Activated CD8-positive, alpha-beta T cell treated with anti-CD3 and anti-CD28 coated beads for 36 hours (primary cell): ENCODE measurements at places on chromosomes 6 and 20. TPM values are rescaled to one million over a fixed set of nuclear protein-coding genes. Genes with fewer than 3 reads are reported as not detected.

SLC25A27 gene
- total RNA-seq: 0.85 TPM

DNA sequence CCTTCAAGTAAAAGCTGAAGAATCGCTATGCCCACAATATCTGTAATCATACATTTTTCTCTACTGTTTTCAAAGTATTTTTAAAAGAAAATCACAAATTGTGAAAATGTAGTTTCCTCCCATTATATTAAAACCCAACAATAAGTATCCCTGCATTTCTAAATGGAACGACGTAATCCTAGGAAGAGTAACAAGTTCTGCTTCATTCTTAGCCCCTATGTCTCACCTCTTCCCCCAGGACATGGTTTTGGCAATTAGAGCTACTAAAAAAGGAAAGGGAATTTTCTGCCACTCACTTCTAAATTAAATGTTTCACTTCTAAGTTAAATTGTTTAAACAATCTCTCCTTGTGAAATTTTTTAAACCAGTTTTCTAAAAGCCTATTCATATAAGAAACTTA is 47.4 kb downstream of the TBPL1 start:
- H3K4me1 ChIP-seq: no peaks in the 10 kb centered on the region
- H3K27me3 ChIP-seq: peaks cover 8% of the 10 kb centered on the region
- H3K36me3 ChIP-seq: no peaks in the 10 kb centered on the region
- no peak overlapping the region for H3K27ac ChIP-seq

DNA sequence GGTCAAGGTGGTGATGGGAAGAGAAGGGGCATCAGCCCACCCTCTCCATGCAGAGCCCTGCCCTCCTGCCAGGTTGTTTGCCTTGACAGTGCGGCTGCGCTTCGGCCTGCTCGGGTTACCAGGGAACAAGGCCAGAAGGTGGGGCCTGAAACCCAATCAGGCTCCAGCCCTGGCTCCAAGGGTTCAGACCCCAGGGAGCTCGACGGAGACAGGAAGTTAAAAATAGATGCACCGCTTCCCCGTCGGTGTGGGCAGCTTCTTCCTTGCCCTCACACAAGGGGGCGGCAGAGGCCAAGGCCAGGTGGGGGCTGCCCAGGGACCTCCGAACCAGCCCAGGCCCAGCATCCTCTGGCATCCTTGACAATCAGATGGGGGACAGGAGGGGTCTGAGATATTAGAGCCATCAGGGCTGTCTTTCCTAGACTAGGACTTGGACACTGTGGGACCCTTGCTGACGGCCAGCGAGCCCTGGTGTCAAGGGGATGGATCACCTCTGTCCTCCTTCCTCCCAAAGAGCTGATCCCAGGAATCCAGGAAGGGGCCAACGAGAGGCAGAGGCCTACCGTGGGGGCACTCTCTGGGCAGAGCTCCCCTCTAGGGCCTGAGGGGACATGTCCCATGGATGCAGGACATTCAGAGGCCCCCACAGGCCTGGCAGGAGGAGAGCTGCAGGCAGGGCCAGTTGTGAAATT is 65.2 kb downstream of the RIPOR3 start:
- no peaks in the 10 kb centered on the region for H3K36me3 ChIP-seq
- DNase-seq: peak; percentile 53
- no peak overlapping the region for H3K4me3 ChIP-seq
- no peaks in the 10 kb centered on the region for H3K27me3 ChIP-seq
- no peak overlapping the region for H3K27ac ChIP-seq

- DNase-seq: no peak
- no peaks in the 10 kb centered on the region for H3K36me3 ChIP-seq
- H3K27me3 ChIP-seq: peaks cover 57% of the 10 kb centered on the region
- peaks cover 25% of the 10 kb centered on the region for H3K4me1 ChIP-seq
- no peak overlapping the region for H3K4me3 ChIP-seq
Measured at GRCh38 chr6:75201021-75201420, 4.8 kb downstream of the COL12A1 start.

GRCh38 chr6:119264854-119265397 is 84.6 kb downstream of the MAN1A1 start:
- no peak for DNase-seq
- no peak overlapping the region for H3K27ac ChIP-seq
- H3K27me3 ChIP-seq: no peaks in the 10 kb centered on the region
- peaks cover 29% of the 10 kb centered on the region for H3K36me3 ChIP-seq

GRCh38 chr6:57307850-57308249 is 9.6 kb upstream of the PRIM2 start:
- H3K27me3 ChIP-seq: peaks cover 10% of the 10 kb centered on the region
- H3K27ac ChIP-seq: no peak overlapping the region
- H3K36me3 ChIP-seq: no peaks in the 10 kb centered on the region
- H3K4me3 ChIP-seq: no peak overlapping the region
- no peaks in the 10 kb centered on the region for H3K4me1 ChIP-seq

DNA sequence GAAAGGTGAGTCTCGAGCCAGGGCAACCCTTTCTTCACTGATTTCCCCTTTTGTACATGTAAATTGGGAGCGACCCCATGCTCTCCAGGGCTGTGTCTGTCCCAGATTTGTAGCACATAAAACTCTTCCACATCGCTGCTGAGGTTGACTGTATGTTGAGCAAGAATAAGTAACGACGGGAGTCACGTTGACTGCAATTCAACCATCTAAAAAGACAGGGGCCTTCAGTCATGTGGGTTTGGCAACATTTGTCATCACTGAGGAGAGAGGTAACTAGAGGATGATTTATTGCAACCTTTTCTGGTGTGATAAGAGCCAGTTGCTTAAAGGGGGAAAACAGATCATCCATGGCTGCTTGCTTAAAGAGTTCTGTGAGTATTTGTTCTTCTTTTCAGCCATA is 159.4 kb upstream of the SULF2 start:
- no peak overlapping the region for H3K4me3 ChIP-seq
- no peaks in the 10 kb centered on the region for H3K27me3 ChIP-seq
- H3K4me1 ChIP-seq: no peaks in the 10 kb centered on the region
- H3K27ac ChIP-seq: no peak overlapping the region
- H3K36me3 ChIP-seq: no peaks in the 10 kb centered on the region
- no peak for DNase-seq

DNA sequence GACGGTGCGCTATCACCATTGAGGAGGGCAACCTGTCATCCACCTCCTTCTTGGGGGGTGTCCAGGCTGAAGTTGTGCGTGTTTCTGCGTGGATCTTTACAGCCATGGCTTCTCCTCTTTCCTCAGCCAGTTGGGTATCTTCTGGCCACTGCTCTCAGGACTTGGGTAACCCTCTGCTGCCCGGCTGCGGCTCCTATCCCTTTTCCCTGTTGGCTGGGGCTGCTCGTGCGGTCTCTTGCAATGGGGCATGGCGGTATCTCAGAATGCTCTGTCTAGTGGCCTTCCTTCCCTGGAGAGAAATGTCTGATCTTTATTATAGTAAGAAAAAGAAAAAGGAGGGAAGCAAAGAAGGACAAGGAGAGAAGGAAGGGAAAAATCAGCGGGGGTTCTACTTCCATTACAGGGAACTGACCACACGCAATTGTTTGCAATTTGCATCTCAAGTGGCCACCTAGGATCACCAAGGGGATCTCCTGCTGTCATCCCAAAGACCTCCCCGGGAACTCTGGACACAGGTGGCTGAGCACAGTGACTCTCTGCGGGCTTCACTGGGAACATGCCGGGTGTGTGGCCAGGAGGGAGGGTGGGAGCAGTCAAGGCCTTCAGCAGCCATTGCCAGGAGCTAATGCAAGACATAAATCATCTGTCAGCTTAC is 60.8 kb downstream of the NPEPL1 start:
- no peak overlapping the region for H3K4me3 ChIP-seq
- DNase-seq: no peak
- no peak overlapping the region for H3K27ac ChIP-seq
- H3K27me3 ChIP-seq: peaks cover 6% of the 10 kb centered on the region
- no peaks in the 10 kb centered on the region for H3K4me1 ChIP-seq
- no peaks in the 10 kb centered on the region for H3K36me3 ChIP-seq
